ENCODE measurements at places on chromosomes 12 and 14.

- no peak for DNase-seq
These were observed 1.5 kb downstream of the ENO2 start for GRCh38 chr12:6915789-6916285.

GRCh38 chr12:44157359-44157758, 321.5 kb downstream of the TMEM117 start:
- DNase-seq, result no peak

DNA sequence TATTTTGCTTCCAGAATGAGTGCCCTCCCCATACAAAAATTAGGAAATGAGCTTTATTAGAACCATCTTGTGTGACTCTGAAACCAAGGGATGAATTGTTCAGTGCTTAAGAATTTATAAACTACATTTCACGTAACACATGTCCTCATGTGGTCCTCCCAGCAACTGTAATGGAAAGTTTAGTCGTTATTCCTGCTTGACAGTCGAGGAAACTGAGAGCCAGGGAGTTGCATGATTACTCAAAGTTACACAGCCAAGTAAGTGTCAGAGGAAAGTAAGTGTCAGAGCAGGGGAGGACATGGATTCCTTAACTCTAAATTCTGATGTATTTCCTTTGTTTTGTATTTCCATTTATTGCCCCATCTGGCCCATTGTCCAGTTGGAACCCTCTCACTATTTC, 453.9 kb downstream of the FUT8 start:
- no peak for DNase-seq

GRCh38 chr12:12887471-12887870, 3.9 kb upstream of the GPRC5A start:
- no peak for DNase-seq

- no peak for DNase-seq
These were observed 81.6 kb downstream of the SPTSSA start for GRCh38 chr14:34380471-34380845.

DNA sequence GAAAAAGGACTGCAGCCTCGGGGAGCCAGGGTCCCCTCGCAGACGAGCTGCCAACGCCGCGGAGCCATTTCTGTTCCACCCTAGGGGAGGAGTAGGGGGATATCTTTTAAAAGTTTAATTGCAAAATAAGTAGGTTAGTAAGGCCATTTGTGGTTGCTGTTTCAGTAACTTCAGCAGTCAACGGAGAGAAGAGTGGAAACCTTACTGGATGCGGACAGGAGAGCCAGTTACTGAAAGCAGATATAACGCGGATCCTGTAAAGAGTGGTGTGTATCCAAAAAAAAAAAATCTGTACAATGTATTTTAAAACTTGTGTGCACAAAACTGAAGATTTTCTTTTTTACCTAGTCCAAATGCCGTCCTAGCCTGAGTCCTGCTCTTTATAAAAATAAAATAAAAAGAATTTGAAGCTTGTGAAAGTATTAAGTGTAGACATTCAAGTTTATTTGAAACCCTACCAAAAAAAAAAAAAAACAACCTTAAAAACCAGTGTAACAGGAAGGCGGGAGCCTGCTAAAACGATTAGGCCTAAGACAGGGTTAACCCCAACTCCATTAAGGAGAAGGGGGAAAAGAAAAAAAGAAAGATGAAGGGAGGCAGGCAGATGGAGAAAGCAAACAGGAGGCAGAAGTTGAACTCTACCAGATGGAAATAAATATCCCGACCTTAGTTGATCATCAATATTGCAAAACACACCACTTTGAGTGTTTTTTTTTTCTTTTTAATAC, 1.0 kb upstream of the BTG1 start:
- no peak for DNase-seq

- no peak for DNase-seq
These were observed 8.5 kb downstream of the TMEM233 start for GRCh38 chr12:119601877-119602733.

GRCh38 chr12:122895320-122895703, 612 bp downstream of the VPS37B start:
- no peak for DNase-seq

GRCh38 chr14:74622257-74622656, 10.2 kb upstream of the LTBP2 start:
- no peak for DNase-seq

GRCh38 chr12:22262309-22262708, 72.2 kb downstream of the ST8SIA1 start:
- no peak for DNase-seq

GRCh38 chr14:81345781-81346180, 54.3 kb downstream of the STON2 start:
- no peak for DNase-seq

DNA sequence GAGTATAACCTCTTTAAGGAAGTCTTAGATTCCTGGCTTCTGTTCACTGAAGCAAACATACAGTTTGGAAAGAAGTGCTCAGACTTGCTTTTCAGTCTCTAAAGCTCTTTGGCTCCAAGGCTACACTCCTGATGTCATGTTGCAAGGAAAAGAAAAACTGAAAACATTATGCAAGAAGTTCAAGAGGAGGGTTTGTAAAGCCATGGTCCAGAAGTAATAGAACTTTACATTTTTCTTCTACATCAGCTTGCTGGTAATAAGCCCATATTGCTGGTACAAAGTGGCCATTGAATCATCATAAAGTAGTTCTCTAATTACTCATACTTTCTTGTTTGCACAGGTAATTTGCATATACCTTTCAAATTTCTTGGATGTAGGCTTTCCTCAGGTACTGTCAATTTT, 83.6 kb downstream of the BBS10 start:
- DNase-seq, result no peak

GRCh38 chr14:39071096-39071495, 31.9 kb downstream of the SEC23A start:
- no peak for DNase-seq

DNA sequence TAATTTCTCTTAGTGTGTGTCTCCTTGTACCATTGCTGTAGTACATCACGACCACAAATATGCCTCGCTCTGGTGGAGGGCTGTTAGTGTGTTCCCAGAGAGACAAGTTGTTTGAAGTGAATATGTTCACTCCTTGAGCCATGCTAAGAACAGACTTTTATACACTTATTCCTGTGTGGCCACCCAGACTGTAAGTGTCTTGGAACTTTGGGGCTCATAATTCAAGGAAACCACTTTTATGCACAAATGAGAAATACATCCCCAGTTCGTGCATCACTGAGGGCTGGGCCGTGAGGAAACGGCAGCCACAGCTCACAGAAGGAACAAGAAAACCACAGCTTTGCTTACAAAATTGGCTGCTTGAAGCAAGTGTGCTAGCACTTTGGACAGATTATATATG, 362.2 kb upstream of the DDHD1 start:
- no peak for DNase-seq

DNA sequence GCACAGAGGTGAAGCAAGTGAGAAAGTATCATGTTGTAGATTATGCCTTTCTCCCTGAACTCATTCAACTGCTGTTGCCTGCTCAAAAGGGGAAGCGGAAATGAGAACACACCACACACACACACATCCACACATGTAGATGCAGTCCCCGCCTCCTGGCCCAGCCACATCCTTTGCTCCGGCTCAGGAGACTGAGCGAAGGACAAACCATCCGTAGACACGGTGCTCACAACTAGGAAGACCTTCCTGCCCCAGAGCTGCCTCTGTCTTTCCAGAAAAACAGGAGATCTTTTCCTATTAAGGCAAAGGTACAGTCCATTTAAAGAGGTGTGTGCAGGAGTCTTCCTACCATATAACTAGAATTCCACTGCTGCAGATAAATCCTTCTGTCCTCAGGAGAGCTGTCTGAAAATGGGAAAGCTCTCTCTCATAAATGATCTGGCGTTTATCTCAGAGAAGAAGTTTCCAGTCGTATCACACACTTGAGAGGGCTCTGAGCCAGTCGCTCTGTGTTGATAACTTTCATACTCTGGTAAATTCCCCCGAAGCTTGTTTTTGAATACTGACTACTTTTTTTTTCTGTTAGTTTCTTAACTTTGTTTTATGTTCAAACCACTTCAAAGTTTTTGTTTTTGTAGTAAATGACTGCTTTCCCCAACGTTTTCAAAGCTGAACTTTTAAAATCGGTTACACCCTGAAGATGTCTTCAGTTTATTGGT, at the start of gene TESPA1:
TESPA1 (minus strand) TSS at position 105 of the 719 bp plus-strand sequence. CDS start 10,200 bp downstream, outside the sequence.
- peak; percentile 82 for DNase-seq

- DNase-seq, result no peak
These were observed 130.3 kb upstream of the EGLN3 start for GRCh38 chr14:34081101-34081575.

GRCh38 chr12:1102791-1103450, 111.9 kb downstream of the ERC1 start:
- no peak for DNase-seq

DNA sequence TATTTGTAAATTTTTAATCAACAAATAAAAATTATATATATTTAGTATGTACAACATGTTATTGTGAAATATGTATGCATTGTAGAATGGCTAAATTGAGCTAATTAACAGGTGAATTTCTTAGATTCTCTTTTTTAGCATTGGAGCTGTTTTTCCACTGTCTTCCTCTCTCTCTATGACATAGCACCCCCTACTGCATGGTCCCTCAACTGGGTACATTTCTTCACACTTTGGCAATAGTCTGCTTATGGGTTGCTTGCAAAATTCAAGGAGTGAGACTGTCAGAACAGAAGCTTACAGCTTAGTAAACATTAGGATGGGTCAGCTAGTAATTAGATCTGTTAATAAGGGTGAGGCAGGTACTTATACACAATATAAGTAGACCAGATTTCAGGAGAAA, 658.5 kb upstream of the MGAT4C start:
- DNase-seq, result no peak

GRCh38 chr14:76958020-76958979, 70.2 kb downstream of the IRF2BPL start:
- no peak for DNase-seq

DNA sequence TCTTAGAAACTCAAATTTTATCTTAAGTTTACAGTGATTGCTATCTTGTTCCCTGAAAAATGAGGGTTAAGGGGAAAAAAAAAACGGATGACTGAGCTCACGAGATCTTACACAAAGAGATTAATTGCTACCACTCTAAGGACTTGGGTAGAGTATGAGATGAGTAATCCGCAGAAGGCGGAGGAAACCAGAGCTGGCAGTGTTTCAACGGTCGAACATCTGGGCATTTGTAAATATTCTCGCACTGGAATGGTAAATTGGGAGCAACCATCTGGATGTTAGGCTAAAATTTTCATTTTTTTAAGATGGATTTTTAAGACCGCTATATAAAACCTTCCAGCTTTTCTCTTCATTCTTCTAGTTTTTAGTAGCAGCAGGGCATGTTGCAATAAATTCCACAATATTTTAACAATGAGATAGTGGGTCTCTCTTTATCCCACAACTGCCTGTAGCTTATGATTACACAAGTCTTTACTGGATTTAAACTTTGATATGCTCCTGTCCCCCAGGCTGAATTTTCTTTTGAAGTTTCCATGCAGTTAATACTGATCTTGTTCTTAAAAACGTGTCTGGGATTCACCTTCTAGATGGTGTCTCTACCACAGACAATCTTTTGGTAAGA, 1324.1 kb downstream of the AACS start:
- no peak for DNase-seq

- no peak for DNase-seq
These were observed 10.6 kb upstream of the ART4 start for GRCh38 chr12:14853961-14854360.

DNA sequence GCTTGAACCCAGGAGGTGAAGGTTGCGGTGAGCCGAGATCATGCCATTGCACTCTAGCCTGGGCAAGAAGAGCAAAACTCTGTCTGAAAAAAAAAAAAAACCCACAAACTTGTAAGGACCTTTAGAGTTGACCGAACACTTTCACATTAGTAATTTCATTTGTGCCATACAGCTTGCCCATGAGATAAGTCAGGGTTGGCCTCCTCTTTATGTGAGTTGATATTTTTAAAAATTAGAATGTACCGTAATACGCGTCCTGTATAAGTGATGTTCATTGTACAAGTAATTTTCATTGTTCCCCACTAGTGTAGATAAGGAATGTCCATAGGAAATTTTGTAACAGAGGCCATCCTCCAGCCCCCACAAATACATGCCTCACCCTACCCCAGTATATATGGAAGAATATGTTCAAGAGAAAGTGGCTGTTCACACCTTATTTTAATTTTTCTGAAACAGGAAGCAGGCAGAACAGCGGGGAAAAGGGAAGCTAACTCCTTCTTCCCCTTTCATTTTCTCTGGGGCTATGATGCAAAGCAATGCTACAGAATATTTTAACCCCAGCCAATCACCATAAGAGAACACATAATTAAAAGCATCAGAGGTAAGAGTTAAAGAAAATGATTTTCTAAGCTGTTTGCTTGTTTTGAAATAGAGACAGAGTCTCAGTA, 31.9 kb upstream of the HIF1A start:
- no peak for DNase-seq

DNA sequence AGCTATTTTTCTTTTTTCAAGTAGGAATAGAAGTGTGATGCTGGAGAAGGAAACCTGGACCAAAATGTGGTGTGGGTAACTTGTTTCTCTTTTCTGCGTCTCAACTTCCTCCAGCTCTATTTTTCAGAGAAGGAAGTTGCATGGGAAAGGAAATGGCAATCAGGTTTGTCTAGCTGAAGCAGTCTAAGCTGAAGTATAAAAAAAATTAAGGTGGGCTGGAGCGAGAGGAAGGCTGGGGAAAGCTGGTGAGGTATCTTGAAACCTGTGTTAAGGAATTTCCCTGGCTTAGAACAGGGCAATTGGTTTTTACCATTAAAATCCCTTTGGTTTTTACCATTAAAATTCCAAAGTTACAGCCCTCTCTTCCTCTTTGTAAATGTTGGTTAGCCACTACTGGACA, 34.2 kb upstream of the NINJ2 start:
- DNase-seq, result no peak

DNA sequence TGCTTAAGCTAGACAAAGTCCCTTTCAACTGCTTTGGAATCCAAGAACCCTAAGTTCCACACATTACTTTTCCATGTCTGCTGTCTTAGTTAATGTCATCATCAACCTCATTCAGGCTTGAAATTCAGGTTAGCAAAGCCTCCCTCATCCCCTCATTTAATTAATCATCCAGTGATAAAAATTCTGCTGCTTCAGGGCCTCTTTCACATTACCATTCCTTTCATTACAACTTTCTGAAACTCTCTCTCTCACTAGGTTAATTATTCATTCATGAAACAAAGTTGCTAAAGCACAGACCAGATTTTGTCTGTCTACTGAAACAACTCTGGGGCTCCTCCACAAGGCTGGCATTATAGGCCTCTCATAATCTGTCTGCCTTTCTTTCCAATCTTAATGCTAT, 9.4 kb upstream of the VTI1B start:
- no peak for DNase-seq

- DNase-seq, result no peak
These were observed 420.6 kb downstream of the RAD51B start for GRCh38 chr14:68239988-68240771.

- DNase-seq, result no peak
These were observed 9.0 kb upstream of the MLEC start for GRCh38 chr12:120677765-120678473.

Measured in activated effector memory CD4-positive, alpha-beta T cell treated with Interleukin-2 at 50 U/mL for 16 hours (primary cell).